Stimulated activated effector memory CD8-positive, alpha-beta T cell treated with anti-CD3 and anti-CD28 coated beads, Interleukin-12 subunit alpha, Interleukin-12 subunit beta, amount 100 ng/mL, for 72 hours (primary cell): ENCODE measurements at places on chromosomes 3 and 15.

DNA sequence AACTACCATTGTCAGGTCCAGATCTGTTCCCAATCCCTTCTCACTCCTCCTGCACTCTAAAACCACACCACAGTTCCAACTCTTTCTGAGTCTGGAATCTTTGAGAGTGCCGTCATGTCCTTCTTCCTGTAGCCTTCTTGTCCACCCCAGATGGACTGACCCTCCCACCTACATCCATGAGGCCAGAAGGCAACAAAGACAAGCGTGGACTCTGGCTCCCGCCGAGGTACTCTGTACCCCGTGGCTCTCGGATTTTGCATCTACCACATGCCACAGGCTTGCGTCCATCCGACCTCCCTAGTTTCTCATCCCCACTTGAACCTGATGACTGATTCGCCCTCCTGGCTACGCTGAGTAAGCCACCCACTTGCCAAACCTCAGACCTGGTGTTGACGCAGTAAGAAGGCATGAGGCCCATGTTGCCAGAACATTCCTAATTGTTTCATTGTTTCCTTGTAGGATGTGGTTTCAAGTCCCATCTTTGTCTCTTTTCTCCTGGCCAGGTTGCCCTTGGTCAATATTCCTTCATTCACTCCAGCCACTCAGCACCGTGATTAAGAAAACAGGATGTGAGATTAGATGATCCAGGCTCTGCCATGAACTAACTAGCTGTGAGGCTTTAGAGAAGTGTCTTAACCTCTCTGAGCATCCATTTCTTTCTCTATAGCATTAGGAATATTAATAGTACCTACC is 1.1 kb upstream of the ZBTB38 start:
- DNase-seq, result no peak

GRCh38 chr3:98784666-98785600 is 21.8 kb downstream of the ST3GAL6 start:
- DNase-seq, result no peak

DNA sequence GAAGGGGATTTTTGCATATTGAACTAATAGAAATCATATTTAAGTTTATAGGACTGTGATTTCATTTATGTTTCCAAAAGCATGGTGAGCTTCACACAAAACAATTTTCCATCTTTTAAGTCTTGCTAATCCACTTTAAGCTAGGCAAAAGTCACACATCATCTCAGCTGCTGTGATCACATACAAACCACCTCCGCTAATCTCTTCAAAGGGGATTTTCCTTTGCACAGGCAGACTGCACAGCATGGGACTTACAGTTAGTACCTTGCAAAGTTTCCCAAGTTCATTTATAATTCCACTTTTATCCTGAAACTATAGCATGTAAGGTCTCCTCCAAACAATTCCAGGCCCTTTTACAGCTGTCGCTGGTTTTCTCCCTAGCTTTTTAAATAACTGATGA is 225.1 kb upstream of the CNTN3 start:
- no peak for DNase-seq

DNA sequence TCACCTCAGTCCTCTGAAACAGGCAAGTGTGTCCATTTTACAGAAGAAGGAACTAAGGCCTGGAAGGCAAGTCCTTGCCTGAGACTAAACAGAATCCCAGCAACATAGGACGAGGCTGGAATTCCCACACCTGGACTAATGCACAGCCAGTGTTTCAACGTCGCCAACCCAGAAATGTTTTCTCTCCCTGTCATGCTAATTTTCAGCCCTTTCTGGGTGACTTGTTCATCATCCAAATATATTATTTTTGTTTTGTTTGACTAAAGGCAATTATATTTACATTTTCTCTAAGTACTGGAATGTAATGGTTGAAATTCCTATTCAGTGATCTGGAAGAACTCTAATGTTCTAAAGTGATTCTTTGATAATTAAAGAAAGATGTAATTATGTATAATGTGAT is 51.8 kb downstream of the BTD start:
- DNase-seq, result no peak

- no peak for DNase-seq
Observed at GRCh38 chr15:31306426-31307269, 20.0 kb upstream of the KLF13 start.

DNA sequence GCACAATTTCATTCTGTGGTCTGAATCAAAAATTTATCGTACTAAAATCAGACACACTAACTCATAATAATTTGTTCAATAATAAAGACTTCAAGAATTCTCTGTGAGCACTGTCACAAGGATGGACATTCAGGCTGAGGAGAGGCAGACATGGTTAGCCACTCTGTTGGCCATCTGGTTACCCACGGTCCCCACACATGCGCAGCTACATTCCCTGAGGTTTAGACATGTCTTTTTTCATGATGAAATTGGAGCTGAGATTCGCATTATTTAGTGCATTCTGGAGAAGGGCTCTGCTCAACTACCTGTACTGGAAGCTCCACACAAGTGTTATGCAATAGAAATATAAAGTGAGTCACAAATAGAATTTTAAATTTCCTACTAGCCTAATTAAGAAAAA is 156.9 kb downstream of the SUCNR1 start:
- no peak for DNase-seq

GRCh38 chr3:24522146-24522579 is 27.5 kb upstream of the THRB start:
- DNase-seq, result no peak

DNA sequence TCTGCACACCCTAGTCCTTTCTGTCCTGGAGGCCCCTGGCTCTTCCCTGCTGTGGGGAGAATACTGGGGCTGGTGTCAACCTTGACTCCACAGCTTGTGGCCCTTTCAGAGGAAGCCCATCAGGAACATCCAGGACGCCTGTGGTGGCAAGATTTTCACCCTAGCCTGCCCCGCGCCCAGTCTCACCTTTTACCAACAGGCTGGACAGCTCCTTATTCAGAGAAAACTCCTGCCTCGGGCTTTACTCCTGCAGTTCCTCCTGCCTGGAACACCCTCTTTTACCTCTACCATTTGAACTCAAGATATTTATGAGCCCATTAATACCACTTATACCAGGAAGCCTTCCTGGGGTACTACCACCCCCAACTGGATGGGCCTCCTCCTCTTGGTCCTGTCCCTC is 2.7 kb upstream of the CACNA2D2 start:
- no peak for DNase-seq

DNA sequence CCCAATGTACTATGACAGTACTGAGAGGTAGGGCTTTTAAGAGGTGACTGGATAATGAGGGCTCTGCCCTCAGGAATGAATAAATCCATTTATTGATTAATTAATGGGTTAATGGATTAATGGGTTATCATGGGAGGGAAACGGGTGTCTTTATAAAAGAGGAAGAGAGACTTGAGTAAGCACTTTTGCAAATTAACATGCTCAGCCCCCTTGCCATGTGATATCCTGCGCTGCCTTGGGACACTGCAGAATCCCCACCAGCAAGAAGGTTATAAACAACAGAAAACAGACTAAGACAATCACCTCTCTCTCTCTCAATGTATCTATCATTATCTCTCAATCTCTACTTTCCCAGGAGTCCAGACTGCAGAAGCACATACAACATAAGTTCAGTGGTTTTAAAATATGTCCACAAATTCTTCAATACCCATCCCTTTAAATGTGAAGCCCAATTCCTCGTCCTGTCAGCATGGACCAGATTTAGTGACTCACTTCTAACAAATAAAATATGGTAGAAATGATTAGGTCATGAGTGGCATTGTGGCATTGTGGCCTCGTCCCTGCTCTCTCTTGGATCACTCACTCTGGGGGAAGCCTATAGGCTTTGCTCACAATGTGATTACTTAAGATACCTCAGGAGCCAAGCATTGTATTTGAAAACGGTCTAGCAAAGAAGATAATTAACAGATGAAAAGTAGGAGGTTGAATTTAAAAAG is 40.0 kb upstream of the IL12A start:
- DNase-seq, result no peak

DNA sequence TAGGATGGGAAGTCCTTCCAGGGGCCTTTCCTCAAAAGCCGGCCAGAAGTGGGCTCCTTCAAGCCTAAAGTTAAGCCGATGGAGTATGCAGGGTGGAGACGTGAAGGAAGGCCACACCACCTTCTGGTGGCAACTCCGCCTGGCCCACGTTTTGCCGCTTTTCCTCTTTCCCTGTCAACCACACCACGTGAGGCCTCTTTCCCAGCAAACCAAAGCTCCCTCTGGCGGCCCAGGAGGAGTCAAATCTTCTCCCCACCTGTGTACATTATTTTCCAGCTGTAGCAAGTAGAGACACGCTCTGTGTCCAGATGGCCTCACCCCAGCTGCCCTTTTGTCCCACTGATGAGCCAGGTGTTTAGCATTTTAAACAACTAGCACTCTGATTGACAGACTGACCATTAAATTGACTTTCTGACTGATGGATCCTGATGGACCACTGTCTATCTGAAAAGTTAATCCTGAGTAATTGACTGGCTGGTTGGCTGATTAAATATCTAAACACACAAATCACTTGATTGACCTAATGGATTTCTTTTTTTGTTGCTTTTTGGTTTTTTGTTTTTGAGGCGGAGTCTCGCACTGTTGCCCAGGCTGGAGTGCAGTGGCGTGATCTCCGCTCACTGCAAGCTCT is 59.6 kb upstream of the ZBTB38 start:
- DNase-seq, result no peak

GRCh38 chr3:65833761-65834505 is 204.8 kb downstream of the MAGI1 start:
- DNase-seq, result no peak

DNA sequence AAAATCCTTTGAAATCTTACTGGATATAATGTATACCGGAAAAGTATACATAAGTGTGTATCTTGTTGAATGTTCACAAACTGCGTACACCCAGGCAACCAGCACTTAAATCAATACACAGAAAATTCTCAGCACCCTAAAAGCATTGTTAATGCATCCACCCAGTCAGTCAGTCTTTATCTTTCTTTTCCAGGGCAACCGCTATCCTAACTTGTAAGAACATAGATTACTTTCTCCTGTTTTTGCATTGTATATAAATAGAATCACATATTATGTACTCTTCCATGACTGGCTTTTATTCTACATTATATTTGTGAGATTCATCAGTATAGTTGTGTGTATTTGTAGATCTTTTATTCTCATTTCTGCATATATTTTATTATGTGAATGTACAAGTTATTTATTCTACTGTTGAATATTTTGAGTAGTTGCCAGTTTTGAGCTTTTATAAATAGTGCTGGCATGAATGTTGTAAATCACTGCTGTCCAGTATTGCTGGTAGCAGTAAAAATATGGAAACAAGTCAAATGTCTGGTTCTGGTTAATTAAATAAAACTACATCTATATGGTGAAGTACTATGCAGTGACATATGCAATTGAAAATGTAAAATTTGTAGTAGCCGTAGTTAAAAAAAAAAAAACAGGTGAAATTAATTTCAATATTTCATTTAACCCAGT is 62.1 kb downstream of the PDCD6IP start:
- no peak for DNase-seq

DNA sequence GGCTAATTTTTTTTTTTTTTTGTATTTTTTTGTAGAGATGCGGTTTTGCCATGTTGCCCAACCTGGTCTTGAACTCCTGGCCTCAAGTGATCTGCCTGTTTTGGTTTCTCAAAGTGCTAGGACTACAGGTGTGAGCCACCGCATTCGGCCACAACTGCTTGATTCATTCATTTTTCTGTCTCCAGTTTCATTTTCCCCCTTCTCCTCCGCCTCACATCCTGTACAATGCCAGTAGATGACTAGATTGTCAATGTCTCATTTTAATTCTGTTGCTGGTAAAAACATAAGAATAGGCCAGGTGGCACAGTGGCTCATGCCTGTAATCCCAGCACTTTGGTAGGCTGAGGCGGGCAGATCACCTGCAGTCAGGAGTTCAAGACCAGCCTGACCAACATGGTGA is 12.0 kb upstream of the ZNF592 start:
- peak; percentile 38 for DNase-seq

DNA sequence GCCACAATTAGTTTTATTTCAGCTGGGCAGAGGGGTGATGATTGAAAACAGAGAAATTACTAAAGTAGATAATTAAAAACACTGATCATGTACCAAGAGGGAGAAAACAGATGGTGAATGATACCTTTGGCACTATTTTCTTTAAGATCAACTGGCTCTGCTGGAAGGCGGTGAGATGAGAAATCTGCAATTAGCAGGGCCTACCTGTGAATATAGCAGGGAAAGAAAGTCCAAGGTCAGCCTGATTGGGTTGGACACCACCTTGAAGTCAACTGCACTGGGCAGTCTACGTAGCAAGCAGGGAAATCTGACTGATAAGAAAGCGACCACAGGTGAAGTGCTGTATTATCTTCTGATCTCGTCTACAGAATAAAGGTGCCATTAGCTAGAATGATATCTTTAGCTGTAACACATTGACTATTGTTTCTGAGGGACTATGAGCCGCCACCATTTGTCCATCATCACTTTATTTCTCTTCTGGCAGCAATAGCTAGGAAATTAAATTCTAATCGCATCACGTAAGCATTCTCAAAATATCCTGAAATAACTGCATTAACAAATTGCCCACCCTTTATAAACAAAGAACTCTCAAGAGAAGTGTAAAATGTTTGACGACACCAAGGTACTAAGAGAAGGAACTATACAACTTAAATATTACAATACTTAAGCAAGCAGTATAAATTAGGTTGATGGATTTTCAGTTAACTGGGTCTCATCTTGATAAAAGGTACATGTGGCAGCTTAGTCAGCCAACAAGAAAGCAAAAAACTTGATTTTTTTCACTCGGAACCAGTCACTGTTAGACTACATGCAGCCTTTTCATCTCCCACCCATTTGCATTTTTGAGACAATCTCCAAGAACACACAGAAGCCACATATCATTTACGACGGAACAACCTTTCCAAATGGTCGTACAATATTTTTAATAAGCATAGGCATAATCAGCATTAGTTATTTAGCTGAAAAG is 1.3 kb downstream of the NEDD4 start:
- no peak for DNase-seq

GRCh38 chr3:56904552-56905215 is 102.9 kb upstream of the ARHGEF3 start:
- no peak for DNase-seq

GRCh38 chr3:194140520-194141414 is 4.8 kb downstream of the HES1 start:
- peak; percentile 55 for DNase-seq

DNA sequence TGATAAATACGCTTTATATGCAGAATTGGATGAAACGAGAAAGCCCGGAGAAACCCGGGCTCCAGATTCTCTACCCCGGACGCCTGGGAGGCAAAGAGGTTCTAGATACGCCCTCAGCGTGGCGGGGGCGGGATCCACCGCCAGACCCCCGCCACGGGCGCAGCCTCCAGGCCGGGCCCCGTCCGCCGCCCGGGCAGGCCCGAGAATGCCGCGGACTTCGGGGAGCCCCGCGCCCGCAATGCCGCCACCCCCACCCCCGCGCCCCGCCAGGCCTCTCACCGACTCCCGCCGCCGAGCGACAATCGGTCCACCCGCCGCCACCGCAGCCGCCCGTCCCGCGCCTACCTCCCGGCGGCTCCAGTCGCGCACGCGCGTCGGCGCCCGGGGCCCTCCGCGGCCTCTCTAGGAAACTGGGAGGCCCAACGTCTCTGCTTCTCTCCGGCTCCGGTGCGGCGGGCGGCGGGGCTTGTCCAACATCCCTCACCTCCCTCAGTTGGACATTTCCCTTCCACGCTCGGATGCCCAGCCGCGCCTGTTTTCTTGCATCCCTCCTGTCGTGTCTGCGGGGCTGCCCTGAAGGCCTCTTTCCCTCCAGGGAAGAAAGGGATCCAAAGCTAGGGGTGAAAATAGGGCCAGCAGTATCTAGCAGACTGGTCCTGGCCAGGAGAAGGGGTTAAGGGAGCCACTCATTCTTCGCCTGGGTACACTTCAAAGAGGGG is at the start of gene ZNF445:
TSS of gene ZNF445 (minus strand) at position 359 of the 719 bp plus-strand sequence. CDS start 22,121 bp downstream, outside the sequence.
- peak; percentile 86 for DNase-seq

GRCh38 chr3:121979734-121980449 is 42.2 kb downstream of the ILDR1 start:
- DNase-seq, result no peak
